ENCODE measurements at places on chromosomes 6 and 20.

- DNase-seq, result no peak
Measured at GRCh38 chr6:135314543-135314942, 133.4 kb downstream of the MYB start.

GRCh38 chr6:154605178-154605881, 94.8 kb upstream of the CNKSR3 start:
- no peak for DNase-seq

- no peak for DNase-seq
Measured at GRCh38 chr20:59471653-59472421, 132.5 kb upstream of the PHACTR3 start.

- no peak for DNase-seq
Measured at GRCh38 chr6:111776236-111777221, 96.7 kb downstream of the FYN start.

DNA sequence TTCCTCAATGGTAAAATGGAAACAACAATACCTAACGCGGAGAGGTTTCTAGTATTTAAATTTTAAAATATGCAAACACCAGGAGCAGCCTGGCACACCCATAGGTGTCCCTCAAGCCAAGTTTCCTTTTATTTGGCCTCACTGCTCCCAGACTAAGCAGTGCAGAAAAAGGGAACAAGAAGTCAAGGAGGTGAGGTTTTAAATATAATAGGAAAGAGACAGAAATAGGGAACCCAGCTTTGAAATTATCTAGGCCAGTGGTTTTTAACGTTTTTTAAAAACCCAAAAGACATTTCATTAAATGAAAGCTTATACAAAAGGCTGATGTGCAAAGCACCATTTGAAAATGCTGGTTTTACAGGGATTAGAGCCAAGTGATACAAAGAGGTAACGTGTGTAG, 109.6 kb downstream of the SLC22A3 start:
- DNase-seq, result no peak

- DNase-seq, result no peak
Measured at GRCh38 chr20:8790442-8791074, 278.3 kb upstream of the PLCB4 start.

DNA sequence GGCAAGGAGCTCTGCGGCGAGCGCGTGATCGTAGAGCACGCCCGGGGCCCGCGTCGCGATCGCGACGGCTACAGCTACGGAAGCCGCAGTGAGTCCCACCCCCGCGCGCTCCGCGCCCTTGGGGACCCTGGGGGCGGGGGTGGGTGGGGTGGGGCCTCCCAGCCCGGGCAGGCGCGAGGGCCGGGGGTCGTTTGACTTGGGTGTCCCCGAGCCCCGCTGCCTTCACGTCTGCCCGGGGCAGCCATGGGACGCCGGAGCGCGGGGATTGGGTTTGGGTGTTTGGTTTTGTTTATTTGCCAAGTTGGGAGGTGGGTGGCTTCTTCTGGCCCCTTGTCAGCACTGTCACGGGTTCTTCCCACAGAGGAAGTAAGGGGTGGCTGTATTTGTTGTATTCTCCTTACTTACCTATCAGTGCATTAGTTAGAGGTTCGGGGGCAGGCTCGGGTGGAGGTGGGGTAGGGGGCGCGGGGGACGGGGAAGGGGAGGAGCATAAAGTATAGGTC, 777 bp downstream of the SRSF6 start:
- no peak for DNase-seq

DNA sequence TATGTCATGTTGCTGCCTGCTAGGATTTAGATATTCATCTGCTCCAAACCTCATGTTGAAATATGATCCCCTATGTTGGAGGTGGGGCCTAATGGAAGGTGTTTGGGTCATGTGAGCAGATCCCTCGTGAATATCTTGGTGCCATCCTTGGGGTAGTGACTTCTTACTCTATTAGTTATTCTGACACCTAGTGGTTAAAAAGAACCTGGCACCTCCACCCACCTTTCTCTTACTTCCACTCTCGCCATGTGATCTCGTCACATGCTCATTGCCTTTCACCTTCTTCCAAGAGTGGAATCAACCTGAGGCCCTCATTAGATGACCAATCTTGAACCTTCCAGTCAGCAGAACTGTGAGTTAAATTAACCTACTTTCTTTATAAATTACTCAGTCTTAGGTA, 549.4 kb upstream of the SYNCRIP start:
- DNase-seq, result no peak

- no peak for DNase-seq
Measured at GRCh38 chr6:106037060-106037459, 49.1 kb upstream of the PRDM1 start.

GRCh38 chr20:19774135-19774933, 16.3 kb downstream of the RIN2 start:
- no peak for DNase-seq

DNA sequence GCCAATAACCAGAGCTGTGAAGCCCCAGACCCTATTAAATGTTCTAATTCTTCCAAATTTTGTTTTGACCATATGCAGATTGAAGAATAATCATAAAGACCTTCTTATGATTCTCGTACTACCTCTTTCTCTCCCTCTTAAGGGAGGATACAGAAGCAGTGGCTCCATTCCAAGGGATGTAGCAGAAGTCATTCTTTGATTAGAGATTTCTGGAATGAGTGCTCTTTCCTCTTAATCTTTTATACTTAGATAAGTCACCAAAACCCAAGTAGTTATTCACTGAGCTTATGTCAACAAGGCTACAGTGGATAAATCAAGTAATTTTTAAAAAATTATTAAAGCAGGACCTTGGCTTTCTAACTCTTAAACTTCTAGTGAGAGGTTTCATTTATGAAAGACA, 266.0 kb upstream of the STXBP5 start:
- DNase-seq, result no peak

All from stimulated activated CD8-positive, alpha-beta memory T cell treated with anti-CD3 and anti-CD28 coated beads, Interleukin-4, amount 100 ng/mL, for 48 hours (primary cell).